ENCODE measurements at places on chromosomes 5 and 9.

GRCh38 chr9:114722081-114722621, 40.2 kb upstream of the TEX48 start:
- no peak for DNase-seq

- DNase-seq: no peak
Observed at GRCh38 chr9:121609822-121610637, 41.4 kb upstream of the DAB2IP start.

DNA sequence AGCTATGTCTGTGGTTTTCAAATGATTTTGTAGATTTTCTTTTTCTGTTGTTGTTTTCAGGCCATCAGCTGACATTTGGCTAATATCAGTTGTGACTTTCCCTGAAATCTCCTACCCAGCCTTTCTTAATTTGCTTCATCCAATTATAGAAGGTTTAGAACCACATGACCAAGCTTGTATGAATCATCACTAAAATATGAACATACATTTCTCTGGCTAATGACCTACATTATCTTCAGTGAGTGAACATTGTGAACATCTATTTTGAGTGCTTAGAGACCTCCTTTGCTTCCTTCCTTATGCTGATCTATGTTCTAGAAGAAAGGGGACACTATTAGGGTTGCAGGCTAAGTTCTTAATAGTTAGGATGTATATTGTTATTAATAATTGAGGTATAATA, 532.5 kb downstream of the RAB3C start:
- no peak for DNase-seq

- no peak for DNase-seq
Observed at GRCh38 chr9:35908504-35909125, 675 bp upstream of the SPAAR start.

- DNase-seq: no peak
Observed at GRCh38 chr5:128253161-128253560, 169.6 kb downstream of the SLC12A2 start.

GRCh38 chr5:99010294-99010693, 81.5 kb upstream of the CHD1 start:
- no peak for DNase-seq
